Dermis microvascular lymphatic vessel endothelial cell (primary cell): ENCODE measurements at places on chromosomes 6 and 20. TPM values are rescaled to one million over a fixed set of nuclear protein-coding genes. Genes with fewer than 3 reads are reported as not detected.

- no peak for DNase-seq
These were observed 548.5 kb downstream of the CD83 start for GRCh38 chr6:14665827-14666724.

The HLA-F gene
- 15.0 and 22.3 TPM in 2 replicates for total RNA-seq

The TRPC4AP gene
- 68.9 and 99.4 TPM in 2 replicates for total RNA-seq

DNA sequence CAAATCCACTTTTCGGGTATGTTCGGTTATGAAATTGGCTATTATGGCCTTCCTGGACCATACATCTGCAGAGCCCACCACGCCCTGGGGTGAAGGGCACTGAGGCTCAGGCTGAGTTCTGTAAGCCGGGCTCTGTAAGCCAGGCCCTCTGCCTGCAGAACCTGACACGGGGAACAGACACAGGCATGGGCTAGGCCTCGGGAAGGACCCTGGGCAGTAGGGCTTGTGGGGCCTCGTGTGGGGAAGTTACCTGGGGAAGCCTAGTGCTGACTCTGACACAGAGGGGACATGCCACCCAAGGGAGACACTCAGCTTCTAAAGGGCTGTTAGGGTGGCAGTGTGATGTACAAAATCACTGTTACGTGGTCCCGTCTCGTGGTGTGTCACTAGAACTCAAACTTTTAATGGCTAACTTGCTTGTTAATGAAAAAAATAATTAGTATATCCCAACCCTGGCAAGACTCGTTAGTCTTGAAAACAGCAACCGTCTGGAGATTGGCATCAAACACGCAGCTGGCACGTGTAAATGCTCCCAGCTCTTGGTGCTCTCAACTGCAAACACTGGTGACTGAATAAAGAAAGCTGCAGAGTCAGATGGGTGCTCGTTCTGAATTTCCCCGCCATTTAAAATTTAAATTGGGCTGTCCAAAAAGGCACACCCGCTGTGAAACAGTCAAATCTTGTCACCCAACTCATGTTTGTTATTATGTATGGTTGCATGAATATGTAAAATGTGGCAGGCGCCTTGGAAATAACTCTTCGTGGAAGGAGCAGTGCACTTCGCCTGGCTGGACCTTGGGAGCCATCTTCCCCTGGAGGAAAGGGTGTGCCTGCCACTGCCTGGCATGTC, 23.6 kb upstream of the TCFL5 start:
- DNase-seq, result no peak

GRCh38 chr6:108746836-108747575, 101.2 kb upstream of the ARMC2 start:
- no peak for DNase-seq

GRCh38 chr20:61931476-61932198, 134.0 kb downstream of the TAF4 start:
- no peak for DNase-seq

DNA sequence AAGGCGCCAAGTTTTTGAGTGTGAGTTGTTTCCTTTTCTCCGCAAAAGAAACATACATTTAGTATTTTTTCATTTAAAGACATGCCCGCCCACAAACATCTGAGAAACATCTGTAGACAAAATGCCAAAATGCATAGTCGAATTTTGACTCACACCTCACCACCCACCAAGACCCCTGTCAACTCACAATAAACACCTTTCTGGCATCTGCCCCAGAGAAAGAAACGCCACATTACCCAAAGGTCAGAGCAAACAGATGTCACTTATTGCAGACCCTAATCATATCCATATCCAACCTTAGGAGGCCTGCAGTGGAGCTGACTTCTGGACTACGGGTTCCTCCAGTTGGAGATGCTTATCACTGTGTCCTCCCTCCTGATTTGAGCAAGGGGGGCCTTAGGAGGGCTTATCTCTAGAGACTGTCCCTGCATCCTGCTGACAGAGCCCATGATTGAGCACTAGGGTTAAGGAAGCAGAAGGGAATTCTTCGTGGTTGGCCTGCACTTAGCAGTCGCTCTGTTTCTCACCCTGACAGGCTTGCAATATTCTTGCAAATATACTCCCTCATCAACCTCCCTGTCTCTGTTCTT, 90.5 kb upstream of the TBX18 start:
- no peak for DNase-seq

DNA sequence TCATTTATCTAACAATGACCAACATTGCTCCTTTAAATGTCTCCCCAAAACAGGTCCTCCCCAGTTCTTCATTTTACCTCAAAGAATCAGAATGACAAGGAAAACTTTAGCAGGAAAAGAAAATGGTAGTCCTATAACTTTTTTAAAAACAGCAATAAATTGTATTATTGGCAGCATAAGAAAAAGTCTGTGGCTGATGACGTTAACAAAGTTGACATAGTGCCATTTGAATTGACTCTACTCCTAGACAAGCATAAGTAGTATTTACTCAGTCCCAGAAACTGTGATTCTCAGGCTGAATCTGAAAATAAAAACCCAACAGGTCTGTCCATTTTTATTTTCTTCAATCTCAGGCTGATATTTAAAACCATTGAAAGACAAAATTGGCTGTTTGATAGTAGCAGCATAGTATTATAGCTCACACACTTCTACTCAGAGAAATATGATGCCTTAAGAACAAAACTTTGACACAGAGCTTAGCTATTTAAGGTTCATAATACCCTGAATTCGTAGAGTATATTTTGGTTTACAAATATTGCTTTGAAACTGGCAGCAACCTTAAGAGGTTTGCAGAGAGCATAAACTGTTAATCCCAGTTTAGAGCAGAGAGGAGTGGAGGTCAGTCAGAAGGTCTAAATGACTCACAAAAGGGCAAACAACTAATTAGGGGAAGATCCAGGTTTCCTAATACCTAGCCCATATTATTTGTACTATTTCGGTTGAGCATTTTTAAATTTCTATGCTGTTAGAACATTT, 35.0 kb upstream of the TENT5A start:
- DNase-seq, result no peak

GRCh38 chr20:21352703-21353102, 44.6 kb downstream of the NKX2-4 start:
- DNase-seq, result no peak

GRCh38 chr6:90425161-90425641, 128.6 kb upstream of the BACH2 start:
- no peak for DNase-seq
